Umbilical cord (tissue), 2 donors: ENCODE measurements at places on chromosomes 6 and 20.

- DNase-seq: peak; percentile 74
Observed at GRCh38 chr6:26172608-26172968, 85.4 kb downstream of the HFE start.

DNA sequence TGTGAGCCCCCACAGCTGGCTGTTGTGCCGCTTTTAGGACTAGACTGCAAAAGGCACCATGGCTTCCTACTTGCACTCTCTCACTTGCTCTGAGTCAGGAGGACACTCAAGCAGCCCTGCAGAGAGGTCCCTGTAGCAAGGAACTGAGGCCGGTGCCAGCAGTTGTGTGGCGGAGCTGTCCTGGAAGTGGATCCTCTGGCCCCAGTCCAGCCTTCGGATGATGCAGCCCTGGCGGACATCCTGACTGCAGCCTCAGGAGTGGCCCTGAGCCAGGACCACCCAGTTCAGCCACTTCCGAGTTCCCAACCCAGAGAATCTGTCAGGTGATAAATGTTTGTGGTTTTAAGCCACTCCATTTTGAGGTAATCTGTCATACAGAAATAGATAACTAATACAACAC is 17.5 kb downstream of the CTCFL start:
- no peak for DNase-seq

DNA sequence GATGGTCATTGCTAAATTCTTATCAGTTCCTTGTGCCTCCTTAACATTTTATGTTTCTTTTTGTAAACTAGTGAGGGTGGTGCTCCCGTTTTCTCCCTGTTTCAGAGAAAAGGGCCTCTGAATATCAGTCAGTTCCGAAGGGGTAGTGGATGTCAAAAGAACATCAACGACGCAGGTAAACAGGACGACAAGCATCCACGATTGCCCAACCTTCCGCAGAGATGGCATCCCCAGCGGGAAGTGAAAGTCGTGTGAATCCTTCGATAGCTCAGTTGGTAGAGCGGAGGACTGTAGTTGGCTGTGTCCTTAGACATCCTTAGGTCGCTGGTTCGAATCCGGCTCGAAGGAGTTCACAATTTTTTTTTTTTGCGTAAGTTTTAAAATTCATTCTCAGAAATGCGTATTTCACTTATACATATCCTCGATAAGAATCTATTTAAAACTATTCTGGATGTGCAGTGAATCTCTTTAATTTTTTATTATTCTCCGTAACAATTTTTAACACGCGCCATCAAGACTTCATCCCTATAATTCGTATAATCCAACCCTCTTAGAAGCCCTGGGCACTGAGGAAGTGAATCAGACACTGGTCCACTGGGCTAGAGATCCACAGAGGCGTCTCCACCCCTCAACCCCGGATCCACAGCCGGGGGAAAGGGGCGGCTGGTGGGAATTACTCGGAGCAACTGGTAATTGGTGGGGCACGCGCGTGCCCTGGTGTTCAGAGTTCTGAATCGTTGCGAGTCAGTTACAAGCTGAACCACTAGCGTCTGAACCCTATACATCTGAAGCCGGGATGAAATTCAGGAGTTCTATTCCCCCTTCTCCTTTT is 27.9 kb upstream of the ABT1 start:
- DNase-seq: peak; percentile 97

GRCh38 chr6:41040940-41041536 is 1.2 kb upstream of the TSPO2 start:
- DNase-seq: no peak
